ENCODE measurements at places on chromosomes 2 and 18. TPM values are rescaled to one million over a fixed set of nuclear protein-coding genes. Genes with fewer than 3 reads are reported as not detected.

- no peaks in the 10 kb centered on the region for H3K4me1 ChIP-seq
- no peaks in the 10 kb centered on the region for H3K36me3 ChIP-seq
- H3K27me3 ChIP-seq = no peaks in the 10 kb centered on the region
- DNase-seq = no peak
- H3K27ac ChIP-seq = no peak overlapping the region
These were observed 109.2 kb downstream of the MREG start for GRCh38 chr2:215904101-215904500.

GRCh38 chr2:105405291-105405690 lies 6.4 kb upstream of the FHL2 start:
- DNase-seq = no peak
- H3K4me3 ChIP-seq = no peak overlapping the region
- H3K4me1 ChIP-seq = peaks cover 17% of the 10 kb centered on the region
- H3K36me3 ChIP-seq = no peaks in the 10 kb centered on the region
- no peaks in the 10 kb centered on the region for H3K27me3 ChIP-seq

GRCh38 chr2:232632904-232633412 lies 446 bp upstream of the EFHD1 start:
- H3K27ac ChIP-seq = peak overlapping the region; percentile 16
- H3K4me3 ChIP-seq = peak overlapping the region; percentile 38
- H3K4me1 ChIP-seq = peaks cover 39% of the 10 kb centered on the region
- H3K27me3 ChIP-seq = peaks cover 43% of the 10 kb centered on the region

GRCh38 chr2:202030691-202031090 lies 3.0 kb upstream of the FZD7 start:
- H3K4me1 ChIP-seq = peaks cover 9% of the 10 kb centered on the region
- no peaks in the 10 kb centered on the region for H3K27me3 ChIP-seq
- no peak for DNase-seq
- H3K36me3 ChIP-seq = no peaks in the 10 kb centered on the region
- peak overlapping the region; percentile 95 for H3K27ac ChIP-seq
- no peak overlapping the region for H3K4me3 ChIP-seq

DNA sequence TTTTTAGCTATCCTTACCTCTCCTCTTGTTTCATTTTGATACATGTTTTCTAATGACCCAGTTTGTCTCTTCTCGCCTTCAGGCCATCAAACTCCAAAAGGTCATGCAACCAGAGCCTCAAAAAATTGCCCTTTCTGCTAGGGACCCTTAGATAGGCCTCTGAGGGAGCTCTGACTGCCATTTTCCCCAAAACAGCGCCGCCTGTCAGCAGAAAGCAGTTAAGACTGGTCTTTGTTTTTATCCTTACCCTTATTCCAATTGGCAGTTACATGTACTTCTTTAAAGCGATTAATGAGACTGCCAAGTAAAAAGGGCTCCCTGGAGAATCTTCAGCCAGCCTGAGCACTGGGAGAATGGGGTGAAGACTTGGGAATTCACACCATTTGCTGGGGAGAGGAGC lies 55.1 kb upstream of the RIT2 start:
- H3K27me3 ChIP-seq = no peaks in the 10 kb centered on the region
- no peaks in the 10 kb centered on the region for H3K36me3 ChIP-seq
- DNase-seq = no peak
- no peaks in the 10 kb centered on the region for H3K4me1 ChIP-seq
- no peak overlapping the region for H3K27ac ChIP-seq

Gene LDLRAD4
- total RNA-seq = 26.8 TPM

Gene TLX2
- not detected for total RNA-seq

GRCh38 chr2:40016151-40016885 lies 237.3 kb upstream of the THUMPD2 start:
- no peak overlapping the region for H3K27ac ChIP-seq
- DNase-seq = no peak
- H3K36me3 ChIP-seq = no peaks in the 10 kb centered on the region
- H3K4me1 ChIP-seq = no peaks in the 10 kb centered on the region
- no peaks in the 10 kb centered on the region for H3K27me3 ChIP-seq

Gene LRATD1
- 5.7 TPM for total RNA-seq

DNA sequence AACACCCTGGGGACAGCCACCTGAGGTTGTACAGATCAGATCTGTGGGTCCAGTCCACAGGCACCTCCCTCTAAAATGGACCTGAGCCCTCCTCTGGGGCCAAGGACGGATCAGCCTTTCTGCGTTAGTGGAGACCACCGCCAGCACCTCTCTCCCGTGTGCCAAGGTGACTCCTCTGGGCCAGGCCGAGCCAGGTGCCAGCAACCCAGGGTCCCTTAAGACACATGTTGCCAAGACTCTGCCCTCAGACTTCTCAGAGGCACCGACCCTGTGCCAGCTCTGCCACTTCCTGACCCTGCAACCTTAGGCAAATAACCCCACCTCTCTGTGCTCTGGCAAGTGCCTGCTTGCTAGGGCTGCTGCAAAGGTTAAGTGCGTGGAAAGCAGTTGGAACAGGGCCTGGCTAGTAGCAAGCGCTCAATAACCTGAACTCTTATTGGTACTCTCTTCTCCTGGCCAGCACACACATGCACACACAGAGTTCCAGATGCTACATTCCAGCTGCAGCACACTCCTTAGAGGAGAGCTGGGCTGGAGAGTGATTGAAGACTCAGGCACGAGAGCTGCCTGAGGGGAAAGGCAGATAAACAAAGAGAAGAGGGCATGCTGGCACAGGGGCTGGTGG lies 105.6 kb downstream of the TNS1 start:
- no peak overlapping the region for H3K4me3 ChIP-seq
- peaks cover 35% of the 10 kb centered on the region for H3K4me1 ChIP-seq
- no peaks in the 10 kb centered on the region for H3K27me3 ChIP-seq

DNA sequence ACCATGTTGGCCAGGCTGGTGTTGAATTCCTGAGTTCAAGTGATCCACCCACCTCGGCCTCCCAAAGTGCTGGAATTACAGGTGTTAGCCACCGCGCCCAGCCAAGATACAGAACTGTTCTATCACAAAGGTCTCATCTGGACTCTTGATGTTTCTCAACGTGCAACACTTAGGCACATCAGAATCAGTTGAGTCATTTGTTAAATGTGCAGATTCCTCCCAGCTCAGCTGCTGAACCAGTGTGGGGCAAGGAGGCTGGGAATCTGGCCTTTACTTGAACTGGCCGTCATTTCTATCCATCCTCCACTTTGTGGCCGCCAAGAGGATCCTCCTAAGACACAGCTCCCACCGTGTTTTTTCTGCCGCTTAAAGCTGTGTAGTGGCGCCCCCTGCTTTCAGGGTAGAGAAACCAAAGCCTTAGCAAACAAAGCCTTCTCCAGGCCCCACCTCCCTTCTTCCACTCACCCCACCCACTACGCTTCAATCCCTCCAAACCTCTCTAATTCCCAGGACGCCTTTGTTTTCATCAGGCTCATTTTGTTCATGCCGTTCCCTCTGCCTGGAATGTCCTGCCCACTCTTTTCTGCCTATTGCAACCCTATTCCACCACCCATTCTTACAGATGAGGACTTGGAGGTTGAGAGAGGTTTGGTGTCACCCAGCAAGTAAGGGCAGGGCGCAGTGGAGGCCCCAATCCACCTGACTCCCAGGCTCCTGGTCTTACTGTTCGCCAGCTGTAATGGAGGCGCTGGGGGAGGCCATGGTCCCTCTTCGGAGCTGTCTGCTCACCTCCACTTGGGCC lies 776 bp upstream of the SPEG start:
- no peaks in the 10 kb centered on the region for H3K36me3 ChIP-seq
- DNase-seq = no peak
- H3K4me3 ChIP-seq = no peak overlapping the region
- H3K27me3 ChIP-seq = no peaks in the 10 kb centered on the region
- H3K4me1 ChIP-seq = no peaks in the 10 kb centered on the region
